ENCODE measurements at places on chromosomes 3 and 15.

GRCh38 chr3:20054549-20054987 lies 14.3 kb downstream of the KAT2B start:
- DNase-seq, result peak; percentile 94

DNA sequence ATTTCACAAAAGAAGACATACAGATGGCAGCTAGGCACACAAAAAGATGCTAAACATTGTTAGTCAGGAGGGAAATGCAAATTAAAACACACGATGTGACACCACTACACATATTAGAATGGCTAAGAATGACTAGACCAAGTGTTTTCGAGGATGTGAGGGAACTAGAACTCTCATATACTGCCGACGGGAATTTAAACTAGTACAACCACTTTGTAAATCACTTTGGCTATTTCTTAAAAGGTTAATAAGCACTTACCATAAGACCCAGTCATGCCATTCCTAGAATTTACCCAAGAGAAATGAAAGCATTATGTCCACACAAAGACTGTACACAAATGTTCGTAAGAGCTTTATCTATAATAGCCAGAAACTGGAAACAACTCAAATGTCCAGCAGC lies 5.6 kb downstream of the CEP70 start:
- DNase-seq, result no peak

- no peak for DNase-seq
Measured at GRCh38 chr3:31448035-31448881, 84.5 kb upstream of the STT3B start.

GRCh38 chr15:82832601-82833361 lies 23.4 kb downstream of the WHAMM start:
- peak; percentile 63 for DNase-seq

GRCh38 chr3:57082481-57082880 lies 22.0 kb downstream of the SPATA12 start:
- DNase-seq, result no peak

- no peak for DNase-seq
Measured at GRCh38 chr15:74788683-74789151, 6.8 kb downstream of the CSK start.

DNA sequence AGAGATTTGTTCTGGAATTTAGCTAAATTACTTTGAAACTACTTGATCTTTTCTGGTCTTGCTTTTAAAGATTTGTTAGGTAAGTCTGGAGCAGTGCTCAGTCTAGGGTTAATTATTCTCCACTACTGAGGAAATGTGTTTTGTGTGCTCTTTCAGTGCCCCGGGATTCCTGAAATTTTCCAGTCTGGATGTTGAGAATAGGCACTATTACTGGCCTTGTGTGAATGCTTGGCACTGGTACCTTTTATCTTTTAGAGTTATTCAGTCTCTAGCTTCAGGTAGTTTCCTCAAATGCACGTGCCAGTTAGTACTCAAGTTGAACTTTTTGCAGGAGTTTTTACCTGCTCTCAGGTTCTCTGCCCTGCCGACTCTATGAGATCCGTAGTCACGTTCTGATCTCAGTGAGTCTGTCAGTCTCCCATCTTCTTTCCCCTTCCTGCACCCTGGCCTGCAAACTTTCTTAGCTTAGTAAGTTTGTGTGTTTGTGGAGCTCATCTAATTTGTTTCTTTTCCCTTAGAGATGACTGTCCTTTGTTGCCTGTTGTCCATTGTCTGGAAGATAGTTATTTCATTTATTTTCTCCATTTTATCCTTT lies 39.5 kb downstream of the TCF12 start:
- no peak for DNase-seq

GRCh38 chr3:64975147-64975546 lies 287.3 kb upstream of the ADAMTS9 start:
- DNase-seq, result no peak

DNA sequence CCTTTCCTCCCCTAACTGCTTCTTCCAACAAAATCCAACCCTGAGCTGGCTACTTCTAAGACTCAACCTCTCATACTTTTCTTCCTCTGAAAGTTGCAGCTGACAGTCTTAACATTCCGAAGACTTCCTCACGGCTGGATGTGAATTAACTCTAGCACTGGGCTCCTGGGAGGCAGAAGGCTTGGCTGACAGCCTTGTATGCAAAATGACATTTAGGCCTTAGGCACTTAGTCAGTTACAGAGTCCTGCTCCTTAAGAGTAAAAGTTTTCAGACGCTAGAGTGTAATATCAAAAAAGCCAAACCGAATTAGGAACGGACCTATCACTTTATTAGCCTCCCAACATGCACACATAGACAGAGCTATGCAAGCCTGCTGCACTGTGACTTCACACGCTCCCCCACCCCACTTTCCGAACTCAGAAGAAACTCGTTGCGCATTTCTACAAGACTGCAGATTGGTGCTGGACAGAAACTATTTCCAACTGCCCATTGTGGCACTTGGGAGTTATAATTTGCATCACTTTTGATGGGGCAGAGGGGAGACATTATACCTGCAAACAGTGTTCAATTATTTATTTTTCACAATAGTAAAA lies 15.5 kb upstream of the ANXA2 start:
- DNase-seq, result no peak

DNA sequence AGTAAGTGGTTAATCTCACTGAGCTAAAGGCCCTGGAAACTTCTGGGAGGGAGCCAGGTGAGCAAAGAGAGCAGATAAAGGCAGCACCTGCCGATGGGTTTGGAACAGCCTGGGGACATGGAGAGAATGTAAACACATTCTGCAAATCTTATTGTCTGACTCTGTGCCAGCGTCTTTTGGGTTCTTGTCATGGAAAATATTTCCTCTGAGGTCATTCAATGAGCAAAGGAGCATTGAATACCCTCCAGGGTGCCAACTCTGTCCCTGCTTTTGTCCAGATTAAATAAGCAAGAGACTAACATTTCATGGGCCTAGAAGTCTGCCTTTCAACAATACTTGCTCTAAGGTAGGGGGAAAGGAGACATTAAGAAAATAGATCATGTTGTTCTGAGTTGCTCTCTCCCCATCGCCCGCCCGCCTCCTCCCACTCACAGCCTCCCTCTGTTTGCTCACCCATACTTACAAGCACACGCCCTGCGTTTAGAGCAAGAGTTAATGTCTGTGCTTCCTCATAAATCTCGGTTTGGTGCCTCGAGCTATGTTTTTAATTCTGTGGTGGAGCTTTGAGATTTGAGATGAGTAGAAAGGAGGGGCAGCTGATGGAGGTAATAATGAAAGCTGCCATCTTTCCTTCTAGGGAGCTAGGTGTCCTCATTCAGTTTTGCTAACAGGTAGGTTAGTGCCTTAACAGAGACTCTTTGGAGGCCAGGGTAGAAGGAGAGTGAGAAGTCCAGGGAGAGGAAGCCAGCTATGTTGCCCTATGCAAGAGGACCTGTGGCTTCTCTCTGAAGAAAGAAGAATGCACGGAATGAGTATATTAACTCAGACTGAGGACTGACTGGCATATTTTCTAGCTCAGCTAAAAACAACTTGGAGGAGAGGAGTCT lies 132.9 kb downstream of the TPRG1 start:
- DNase-seq, result peak; percentile 86

DNA sequence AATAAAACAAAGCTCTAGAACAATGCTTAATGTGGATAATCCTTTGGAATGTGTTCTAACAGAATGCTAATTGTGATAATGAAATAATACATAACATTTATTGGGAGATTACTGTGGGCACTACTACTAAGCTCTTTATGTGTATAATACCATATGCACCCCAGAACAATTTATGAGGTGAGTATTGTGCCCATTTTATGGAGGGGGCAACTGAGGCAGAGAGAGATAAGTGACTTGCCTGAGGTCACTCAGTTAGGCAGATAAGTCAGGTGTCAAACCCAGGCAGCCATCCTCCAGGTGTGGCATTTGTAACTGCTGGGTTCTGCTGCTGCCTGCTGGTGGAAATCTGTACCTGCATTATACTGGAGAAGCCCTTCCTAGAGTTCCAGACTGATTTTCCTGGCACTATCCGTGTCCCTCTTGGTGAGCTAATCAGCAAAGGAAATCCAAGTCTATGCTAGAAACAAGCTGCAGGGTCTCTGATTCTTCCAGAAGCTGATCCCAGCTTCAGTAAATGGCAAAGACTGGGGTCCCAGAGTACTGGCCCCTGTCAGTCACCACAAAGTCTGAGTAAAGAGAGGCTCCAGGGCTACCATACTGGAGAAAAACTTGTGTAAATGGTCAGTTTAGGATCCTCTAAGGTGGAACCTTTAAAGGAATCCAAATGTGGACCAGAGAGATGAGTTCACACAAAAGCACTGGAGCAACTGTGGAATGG lies 22.6 kb upstream of the RBP1 start:
- peak; percentile 26 for DNase-seq

- no peak for DNase-seq
Measured at GRCh38 chr3:79368403-79368802, 399.4 kb downstream of the ROBO1 start.

DNA sequence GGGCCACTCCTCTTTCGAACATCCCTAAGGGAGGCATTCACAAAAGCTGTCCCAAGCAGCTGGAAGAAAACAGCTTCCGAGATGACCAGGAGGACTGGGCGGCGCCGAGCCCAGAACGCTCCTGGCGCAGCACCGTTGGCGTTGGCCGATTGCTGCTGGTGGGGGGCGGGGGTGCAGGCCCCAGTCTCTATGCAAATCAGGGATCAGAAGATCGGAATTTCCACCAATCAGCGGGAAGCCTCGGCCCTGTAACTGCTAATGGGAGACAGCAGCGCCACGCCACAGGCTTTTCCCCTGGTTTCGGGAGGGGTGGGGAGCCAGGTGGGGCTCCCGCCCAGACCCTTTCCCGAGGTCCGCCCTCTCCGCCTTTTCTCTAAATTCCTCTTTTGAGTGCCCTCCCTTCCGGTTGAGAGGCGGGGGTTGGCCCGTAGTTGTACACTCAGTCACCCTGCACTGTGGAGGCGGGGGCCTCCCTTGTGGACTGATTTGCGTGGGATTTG lies 27.0 kb downstream of the HMCES start:
- DNase-seq, result no peak

GRCh38 chr15:45790325-45790943 lies 155.6 kb downstream of the SQOR start:
- peak; percentile 18 for DNase-seq

- DNase-seq, result no peak
Measured at GRCh38 chr15:50774450-50774849, 8.9 kb upstream of the SPPL2A start.

- DNase-seq, result no peak
Measured at GRCh38 chr3:116058844-116059243, 386.4 kb downstream of the LSAMP start.
